Central memory CD4-positive, alpha-beta T cell (primary cell): ENCODE measurements at places on chromosomes 5 and 9.
A peak's percentile ranks its signal among the peaks of the same experiment; 100 is the strongest.

- no peak for DNase-seq
Observed at GRCh38 chr9:119343059-119343990, 25.9 kb downstream of the BRINP1 start.

DNA sequence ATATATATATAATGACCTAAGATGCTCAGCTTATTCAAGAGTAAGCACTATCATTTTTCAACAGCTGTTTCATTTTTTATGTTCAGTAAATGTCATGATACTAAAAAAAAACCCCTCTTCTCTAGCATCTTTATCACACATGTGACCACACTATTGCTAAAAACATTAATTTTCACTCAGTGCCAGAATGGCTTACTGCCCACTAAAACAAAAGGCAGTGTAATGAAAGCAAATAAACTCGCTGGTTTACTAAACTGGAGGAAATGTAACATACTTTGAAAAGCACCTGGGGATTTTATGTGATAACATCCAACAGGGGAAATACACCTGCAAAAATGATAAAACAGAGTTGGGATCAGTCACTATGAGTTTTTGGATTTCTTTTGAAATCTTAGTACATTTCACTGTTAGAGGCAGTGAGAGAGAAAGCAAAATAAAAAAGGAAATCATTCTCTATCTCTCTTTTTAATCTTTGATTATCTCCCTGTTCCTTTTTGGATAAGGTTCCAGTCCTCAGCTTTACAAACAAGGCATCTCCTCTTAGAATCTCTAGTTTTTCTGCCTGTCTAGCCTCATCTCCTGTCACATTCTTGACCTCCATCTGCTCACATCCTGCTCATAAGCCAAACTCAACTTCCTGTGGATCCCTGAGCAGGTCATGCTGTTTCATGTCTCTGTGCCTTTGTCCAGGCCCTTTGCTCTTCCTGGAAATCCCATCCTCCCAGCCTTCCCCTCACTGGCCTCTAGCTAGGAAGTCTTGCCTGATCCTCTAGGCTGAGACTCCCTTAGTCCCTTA is 338.0 kb downstream of the MAN2A1 start:
- DNase-seq, result no peak

- DNase-seq, result no peak
Observed at GRCh38 chr5:59067956-59068656, 485.2 kb downstream of the RAB3C start.

- DNase-seq, result no peak
Observed at GRCh38 chr9:2209400-2209799, 194.3 kb downstream of the SMARCA2 start.

DNA sequence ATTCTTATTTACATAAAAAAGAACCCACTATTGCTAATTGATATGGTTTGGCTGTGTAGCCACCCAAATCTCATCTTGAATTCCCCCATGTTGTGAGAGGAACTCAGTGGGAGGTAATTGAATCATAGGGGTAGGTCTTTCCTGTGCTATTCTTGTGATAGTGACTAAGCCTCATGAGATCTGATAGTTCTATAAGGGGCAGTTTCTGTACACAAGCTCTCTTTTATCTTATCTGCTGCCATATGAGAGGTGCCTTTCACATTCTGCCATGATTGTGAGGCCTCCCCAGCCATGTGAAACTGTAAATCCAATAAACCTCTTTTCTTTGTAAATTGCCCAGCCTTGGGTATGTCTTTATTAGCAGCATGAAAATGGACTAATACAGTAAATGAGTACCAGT is 58.2 kb upstream of the PRR16 start:
- DNase-seq, result no peak

DNA sequence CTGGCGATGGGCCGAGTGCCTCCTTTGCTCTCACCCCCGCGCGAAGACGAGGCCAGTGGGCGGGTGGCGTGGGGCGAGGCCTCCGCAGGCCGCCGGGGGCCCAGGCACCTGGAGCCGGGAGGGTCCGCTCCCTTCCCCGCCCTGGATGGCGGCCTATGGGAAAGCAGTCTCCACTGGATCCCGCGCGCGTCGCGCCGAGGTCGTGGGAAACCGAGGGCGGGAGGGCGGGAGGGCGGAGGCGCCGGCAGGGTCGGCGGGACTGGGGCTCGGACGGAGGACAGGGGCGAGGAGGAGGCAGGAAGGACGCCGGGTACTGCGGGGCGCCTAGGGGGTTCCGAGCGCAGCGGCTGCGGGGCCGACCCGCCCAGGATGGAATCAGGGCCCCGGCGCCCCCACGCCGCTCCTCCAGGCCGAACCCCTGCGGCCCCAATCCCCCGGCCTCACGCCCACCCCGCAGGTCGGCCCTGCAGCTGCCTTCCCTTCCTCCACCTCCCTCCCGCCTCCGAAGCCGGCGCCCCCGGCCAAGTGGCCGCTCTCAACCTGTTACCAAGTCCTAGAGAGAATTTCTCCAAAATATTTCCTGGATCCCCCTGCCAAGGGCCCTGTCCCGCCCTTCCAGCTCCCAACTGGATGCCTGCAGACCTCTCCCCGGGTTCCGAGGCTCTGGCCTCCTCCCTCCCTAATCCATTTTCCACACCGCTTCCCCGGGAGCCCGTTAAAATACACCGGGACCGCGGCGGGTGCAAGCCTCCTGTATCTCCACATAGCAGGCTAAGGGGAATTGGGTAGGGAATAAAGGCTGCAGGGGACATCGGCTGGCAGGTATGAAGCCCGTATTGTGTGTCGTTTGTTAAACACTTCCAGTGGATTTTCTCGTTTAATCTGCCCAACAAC is 146.3 kb downstream of the ERCC6L2 start:
- DNase-seq, result no peak

- DNase-seq, result no peak
Observed at GRCh38 chr5:15585128-15585527, 85.1 kb downstream of the FBXL7 start.

GRCh38 chr5:40406741-40407211 is 272.9 kb upstream of the PTGER4 start:
- DNase-seq, result peak; percentile 45

DNA sequence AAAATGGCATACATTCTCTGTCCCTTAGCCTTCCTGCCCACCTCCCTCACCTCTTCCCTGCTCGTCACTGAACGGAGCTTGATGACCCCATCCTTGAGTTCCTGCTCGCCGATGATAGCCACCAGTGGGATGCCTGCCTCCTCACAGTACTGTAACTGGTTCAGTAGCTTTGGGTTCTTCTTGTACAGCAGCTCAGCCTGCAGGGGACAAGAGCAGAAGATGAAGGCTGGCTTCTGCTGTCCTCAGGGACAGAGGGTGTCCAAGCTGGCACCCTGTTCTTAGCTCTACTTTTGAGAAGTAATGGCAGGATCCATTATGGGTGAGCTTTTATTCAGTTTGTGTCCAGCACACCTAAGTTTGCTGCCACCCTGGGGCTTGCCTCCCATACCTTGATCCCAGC is 1.3 kb upstream of the DND1 start:
- DNase-seq, result no peak

GRCh38 chr5:177494346-177495195 is 2.8 kb downstream of the PDLIM7 start:
- DNase-seq, result no peak
